ENCODE measurements at places on chromosomes 2 and 18. TPM values are rescaled to one million over a fixed set of nuclear protein-coding genes. Genes with fewer than 3 reads are reported as not detected.

GRCh38 chr2:138373993-138374408 lies 127.6 kb upstream of the SPOPL start:
- DNase-seq, result no peak

MAPRE3 gene
- 65.2 TPM for total RNA-seq

PRADC1 gene
- 31.1 TPM for total RNA-seq

GRCh38 chr2:230447455-230448451 lies 31.8 kb downstream of the SP100 start:
- DNase-seq, result no peak

SH3BP4 gene
- 20.5 TPM for total RNA-seq

CD207 gene
- total RNA-seq, result 0.29 TPM

SMCHD1 gene
- total RNA-seq, result 52.3 TPM

DNA sequence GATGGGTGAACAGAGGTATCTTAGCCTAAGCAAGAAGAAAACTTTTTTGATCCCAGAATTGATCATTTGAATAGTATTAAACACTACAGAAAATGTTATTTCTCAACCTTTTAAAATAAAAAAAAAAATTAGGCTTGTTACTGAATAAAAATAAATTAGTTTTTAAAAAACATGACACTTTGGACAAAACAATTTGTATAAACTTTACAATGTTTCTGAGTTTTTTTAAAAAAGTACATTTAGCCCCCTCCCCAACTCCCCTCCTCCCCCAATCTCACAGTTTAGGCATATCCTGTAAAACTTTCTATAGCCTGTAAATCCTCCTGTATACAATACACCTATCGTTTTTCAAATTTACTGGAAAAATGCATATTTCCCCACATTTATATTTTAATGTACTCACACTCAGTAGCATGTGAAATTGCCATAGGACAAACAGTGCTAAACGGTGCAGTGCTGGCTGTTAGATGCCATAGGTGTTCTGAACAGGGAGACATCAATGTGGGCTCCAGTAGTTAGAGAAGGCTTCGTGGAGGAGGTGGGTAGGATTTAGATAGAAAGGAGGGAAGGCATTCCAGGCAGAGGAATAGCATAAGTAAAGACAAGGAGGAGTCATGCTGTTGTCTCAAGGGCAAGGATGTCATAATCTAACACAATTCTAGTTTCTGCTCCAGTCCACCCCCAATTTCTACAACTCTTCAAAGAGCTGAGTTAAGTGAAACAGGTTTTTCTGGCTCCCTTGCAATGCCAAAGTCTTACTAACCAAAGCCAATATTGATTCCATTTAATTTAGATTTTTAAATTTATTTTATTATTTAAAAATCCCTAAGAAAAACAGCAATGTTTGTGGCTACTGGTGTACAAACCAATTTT lies 50.9 kb downstream of the SP3 start:
- DNase-seq, result no peak

DNA sequence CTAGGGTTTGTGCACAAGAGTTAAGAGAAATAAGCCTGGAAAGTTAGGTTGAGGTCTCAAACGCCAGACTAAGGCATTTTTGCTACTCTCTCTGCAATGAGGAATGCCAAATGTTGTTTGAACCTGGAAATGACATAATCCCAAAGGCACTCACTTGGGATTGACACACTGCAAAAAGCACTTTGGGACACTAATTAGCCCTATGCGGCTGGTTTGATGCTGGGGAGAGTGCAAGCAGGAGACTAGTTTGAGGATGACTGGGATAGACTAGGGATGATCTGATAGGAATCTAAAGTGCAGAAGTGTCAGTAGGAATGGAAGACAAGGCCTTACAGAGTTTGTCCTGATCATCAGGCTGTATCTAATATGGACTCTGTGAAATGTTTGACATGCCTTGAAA lies 469.0 kb downstream of the SLC4A3 start:
- no peak for DNase-seq

DNA sequence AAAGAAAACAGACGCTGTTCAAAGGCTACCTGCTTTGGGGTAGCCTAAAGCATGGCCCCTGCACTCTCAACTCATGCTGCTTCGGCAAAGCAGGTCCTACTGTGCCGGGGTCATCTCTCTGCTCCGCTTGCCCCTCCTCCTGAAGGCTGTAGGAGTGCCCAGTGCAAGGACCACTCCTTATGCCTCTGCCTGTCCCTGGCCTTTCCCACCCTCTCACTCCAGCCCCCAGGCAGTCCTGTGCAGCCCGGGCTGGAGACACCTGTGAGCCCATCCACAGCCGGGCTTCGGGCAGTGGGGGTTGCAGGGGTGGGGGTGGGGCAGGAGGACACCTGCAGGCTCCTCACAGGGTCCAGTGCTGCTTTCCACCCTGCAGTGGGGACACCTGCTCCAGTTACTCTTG lies 69.1 kb downstream of the ACKR3 start:
- peak; percentile 78 for DNase-seq

DNA sequence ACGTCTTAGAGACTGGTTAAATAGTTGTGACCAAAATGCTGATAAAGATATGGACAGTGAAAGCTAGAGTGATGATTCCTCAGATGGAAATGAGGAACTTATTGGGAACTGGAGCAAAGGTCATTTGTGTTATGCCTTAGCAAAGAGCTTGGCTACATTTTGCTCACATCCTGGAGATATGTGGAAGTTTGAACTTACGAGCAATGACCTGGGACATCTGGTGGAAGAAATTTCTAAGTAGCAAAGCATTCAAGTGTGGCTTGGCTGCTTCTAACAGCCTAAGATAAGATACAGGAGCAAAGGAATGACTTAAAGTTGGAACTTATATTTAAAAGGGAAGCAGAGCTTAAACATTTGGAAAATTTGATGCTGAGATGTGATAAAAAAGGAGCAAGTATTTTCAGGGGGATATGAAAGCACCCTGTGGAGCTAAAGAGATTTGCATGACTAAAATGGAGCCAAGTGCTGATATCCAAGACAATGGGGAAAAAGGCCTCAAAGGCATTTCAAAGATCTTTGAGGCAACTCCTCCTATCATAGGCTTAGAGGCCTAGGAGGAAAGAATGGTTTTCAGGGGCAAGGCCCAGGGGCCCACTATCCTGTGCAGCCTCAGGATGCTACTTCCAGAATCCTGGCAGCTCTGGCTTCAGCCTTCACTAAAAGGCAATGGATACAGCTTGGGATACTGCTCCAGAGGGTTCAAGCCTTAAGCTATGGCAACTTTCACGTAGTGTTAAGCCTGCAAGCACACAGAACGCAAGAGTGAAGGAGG lies 124.1 kb upstream of the KLHL14 start:
- no peak for DNase-seq

TP53I3 gene
- total RNA-seq, result 12.0 TPM

GRCh38 chr2:38038682-38039081 lies 37.3 kb downstream of the CYP1B1 start:
- DNase-seq, result no peak

GRCh38 chr2:230319211-230319862 lies 7.7 kb upstream of the SP140L start:
- no peak for DNase-seq

- no peak for DNase-seq
Observed at GRCh38 chr2:109615637-109616144, 1.5 kb downstream of the SOWAHC start.

G6PC2 gene
- total RNA-seq, result 0.35 TPM

DNA sequence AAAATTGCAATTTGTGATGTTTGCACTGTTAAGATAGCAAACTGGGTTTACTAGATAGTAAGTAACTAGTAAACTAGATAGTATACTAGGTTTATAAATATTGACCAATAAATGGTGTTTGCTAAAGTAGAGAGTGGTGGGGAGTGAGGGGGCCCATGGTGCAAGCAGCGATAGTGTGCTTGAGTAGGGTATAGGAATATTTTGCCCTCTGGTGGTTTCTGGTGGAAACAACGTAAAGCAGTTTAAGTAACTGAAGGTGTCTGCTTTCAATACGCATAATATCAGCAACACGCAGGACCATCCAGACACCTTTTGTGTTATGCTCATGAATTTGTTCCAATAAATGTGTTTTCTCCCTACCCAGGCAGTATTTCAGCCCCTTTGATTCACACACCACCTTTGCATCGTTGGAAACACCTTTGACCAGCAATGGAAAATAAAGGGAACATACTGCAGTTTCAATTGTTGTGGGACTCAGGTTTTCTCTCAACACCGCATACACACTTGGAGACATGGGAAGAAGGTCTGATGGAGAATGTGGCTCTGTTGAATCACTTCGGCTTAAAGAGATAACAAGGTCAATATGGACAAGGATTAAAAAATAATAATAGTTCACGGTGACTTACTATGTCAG lies 16.7 kb upstream of the STAT1 start:
- DNase-seq, result no peak

DNA sequence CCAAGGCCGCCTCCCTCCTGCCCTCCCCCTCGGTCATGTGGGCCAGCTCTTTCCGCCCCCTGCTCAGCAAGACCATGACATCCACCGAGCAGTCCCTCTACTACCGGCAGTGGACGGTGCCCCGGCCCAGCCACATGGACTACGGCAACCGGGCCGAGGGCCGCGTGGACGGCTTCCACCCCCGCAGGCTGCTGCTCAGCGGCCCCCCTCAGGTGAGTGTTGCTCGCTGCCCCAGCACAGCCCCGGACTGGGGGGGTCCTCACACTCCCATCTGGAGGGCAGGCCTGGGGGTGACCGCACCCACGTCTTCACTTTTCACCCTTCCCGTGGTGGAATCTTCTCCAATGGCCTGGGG lies 51.3 kb downstream of the NTSR2 start:
- DNase-seq, result no peak

Data from mesenteric fat pad (tissue), 1 donor.